ENCODE measurements at places on chromosomes 7 and 10.

- DNase-seq, result no peak
Observed at GRCh38 chr10:103576862-103577261, 83.4 kb downstream of the NEURL1 start.

- no peak for DNase-seq
Observed at GRCh38 chr10:80501913-80502521, 35.7 kb upstream of the SH2D4B start.

DNA sequence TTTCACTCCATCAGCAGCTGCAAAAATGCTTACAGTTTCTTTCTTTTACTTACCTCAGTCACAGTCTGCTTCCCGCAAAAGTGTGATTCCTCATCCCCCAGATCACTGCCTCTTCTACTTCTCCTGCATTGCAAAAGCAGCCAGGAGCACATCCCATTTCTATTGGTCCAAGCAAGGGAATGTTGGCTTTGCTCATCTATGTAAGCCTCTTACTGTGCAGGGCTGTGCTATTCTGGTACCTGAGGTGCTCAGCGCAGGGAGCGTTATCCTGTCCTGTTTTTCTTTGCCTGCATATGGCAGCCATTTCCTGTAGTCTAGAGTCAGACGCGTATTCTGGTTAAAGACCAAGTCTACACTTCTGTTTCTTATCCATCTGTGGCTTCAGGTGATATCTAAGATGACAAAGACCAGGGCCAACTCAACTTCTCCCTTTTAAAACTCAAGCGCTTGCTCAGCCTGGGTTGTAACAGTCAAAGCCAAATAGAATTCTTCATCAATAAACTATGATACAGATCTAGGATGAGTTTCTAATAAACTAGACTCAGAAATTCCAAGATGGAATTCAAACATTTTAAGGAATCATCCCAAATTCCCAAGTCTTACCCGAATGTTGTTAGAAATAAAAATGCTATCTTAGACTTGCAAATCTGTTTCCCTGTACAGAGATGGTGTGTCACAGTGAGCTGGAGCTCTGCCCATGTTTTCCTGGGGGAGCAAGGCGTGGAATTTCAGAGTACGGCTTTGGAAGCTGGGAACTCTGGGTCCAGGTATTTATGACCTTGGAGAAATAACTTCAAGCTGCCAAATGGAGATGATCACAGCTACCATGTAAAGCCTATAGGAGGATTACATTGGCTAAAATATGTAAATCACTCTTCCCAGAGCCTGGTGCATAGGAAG, 6.1 kb upstream of the RBM17 start:
- no peak for DNase-seq

DNA sequence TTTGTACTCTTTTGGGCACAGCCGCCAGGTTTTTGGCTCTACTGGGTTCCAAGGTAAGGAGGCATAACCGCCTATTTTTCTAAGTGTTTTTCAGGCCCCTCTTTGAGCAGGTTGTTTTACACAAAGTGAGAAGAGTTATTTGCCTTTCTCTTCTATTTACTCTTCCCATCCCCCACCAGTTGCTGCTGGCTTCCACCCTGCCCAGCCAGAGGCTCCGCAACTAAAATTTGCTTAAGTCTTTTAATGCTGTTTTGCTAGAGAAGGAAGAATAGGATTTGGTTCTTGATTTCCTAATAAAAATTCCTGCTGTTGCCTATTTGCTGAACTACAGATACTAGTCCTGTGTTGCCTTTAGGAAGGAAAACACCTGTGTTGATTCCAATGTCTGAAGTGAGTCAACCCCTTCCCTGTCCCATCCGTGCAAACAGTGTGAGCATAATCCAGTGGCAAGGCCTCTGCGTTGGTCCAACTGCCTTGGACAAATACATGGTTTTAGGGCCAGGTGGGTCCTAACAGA, 1.9 kb downstream of the PLA2G12B start:
- no peak for DNase-seq

DNA sequence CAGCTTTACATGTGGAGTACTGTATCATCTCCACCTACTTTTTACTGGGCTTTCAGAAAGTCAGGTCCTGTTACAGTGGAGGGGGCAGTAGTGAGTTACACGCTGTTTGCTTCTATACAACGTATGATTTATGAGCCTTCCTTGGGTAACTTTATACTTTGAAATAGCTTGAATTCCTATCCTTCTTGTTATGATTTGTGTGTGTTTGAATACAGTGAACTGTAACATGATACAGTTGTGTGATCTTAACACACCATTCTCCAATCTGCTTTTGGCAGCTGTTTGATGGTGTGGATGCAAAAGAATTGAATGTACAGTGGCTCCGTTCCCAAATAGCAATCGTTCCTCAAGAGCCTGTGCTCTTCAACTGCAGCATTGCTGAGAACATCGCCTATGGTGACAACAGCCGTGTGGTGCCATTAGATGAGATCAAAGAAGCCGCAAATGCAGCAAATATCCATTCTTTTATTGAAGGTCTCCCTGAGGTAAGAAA, 41.7 kb downstream of the SP8 start:
- no peak for DNase-seq

- DNase-seq, result no peak
Observed at GRCh38 chr10:5482016-5482415, 17.4 kb downstream of the CALML5 start.

DNA sequence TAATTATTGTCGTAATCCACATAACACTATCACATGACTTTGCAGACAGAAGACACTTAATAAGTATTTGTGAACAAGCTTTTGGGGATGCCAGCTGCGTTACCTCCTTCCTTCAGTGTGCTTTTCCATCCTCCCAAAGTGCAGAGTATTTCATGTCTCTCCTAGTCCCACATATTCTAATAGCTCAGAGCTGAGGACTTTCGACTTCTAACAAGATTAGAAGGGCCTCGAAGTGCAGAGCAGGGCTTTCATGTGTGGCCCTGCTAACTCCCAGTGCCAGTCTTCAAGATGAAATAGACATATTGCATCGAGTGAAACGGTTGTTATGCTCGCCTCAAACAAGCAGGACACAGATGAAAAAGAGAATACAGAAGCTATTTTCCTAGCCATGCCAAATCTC, 125.7 kb upstream of the RNF32 start:
- no peak for DNase-seq

DNA sequence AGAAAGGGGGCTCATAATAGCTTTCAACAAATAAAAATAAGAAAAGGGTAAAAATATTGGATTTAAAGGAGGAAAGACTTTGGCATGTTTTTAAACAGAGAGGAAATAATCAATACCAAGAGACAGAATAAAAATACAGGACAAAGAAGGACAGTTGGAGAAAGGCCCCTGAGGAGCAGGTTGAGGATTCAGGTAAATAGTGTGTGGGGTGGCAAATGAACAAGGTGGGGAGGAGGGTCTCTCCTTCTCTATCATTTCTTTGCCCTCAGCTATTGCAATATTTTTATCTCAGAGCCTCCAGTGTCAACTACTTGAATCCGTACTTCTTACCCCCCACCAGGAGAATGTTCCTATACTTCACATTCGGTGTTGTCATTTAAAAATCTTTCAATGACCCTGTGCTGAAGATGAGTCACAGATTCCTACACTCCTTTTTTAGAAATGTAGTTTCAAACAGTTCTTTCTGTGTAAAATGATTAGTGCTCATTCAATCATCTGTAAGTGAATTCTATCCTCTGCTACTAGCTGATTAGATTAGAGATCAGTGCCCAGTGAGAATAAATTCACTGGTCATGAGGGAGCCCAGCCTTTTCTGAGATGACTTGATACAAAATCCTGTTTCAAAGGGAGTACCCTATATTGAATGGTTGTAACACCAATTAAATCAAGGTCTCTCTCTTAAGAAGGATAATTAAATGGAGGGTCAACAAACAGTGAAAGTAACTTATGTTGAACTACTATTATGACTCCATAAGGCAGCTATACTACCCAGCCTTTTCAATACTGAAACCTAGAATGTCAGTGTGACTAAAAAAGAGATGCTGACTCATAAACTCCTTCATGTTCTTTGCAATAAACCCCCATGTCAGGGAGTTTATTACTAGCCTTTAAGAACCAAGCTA, 50.4 kb upstream of the WNT16 start:
- DNase-seq, result no peak

DNA sequence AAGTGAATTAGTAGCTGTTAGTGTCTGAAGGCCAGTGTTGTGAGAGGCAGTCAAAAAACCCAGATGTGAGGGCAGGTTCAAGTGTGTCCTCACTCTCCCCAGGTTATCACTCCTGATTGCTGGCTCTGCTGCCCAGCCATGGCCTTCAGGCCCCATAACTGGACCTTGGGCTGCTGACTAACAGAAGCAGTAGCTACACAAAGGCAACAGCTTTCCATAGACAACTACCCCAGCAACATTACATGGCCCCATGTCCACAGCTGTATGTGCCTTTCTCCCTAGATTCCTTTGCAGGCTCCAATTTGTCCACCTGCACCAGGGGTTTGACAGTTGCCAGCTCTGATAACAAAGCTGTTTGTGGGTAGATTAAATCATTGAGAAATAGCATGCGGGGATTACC, 297.8 kb downstream of the ARL4A start:
- DNase-seq, result no peak

GRCh38 chr7:124752310-124752709, 13.3 kb downstream of the GPR37 start:
- no peak for DNase-seq

DNA sequence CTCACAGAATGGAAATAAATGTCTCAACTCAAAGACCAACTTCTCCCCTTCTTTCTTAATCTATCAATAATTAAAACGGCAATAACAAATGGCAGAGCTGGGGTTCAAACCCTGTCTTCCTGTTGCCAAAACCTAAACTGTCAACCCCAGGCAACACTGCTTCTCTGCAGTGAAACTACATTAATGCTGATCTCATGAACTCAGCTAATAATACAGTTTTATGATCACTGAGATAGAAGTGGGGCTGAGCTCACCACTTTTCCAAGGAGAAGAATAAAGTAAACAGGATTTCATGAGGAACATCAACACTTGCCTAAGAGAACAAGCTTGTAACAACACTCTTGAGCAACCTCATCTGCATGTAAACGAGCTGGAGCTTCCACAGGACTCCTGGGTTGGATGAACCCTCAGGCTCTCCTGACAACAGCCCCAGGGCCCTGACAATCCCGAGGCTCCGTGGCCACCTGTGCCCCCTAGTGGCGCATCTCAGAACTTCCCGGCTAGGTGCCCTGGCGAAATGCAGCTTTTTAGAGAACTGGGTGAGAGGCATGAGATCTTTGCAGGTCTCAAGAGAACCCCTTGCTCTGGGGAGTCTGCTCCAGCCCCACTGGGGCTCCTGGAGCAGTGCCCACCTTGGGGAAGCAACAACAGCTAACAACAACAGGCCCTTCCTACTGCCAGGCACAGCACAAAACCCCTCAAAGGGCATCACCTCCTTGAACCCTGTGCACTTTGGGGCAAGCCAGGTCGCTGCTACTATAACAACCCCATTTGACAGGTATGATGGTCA, 169.3 kb downstream of the SH3PXD2A start:
- peak; percentile 82 for DNase-seq

GRCh38 chr7:42174391-42174912, 62.6 kb downstream of the GLI3 start:
- no peak for DNase-seq

DNA sequence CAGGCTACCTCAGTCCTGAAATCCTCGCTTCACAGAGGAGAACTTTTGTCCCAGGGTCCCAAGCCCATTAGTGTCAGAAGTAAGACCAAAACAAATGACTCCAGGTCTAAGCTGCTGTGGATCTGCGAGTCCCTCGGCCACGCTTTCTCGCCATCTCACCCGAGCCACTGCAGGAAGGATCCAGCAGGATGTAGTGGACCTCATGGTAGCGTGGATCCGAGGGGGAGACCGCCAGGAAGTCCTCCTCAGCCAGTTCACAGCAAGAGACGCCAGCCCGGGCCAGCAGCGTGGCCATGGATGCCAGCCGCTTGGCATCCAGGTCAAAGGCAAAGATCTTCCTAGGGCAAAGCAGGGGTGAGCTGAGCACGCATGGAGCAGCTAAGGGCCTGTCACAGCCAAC, 4.6 kb downstream of the NSUN5 start:
- no peak for DNase-seq

DNA sequence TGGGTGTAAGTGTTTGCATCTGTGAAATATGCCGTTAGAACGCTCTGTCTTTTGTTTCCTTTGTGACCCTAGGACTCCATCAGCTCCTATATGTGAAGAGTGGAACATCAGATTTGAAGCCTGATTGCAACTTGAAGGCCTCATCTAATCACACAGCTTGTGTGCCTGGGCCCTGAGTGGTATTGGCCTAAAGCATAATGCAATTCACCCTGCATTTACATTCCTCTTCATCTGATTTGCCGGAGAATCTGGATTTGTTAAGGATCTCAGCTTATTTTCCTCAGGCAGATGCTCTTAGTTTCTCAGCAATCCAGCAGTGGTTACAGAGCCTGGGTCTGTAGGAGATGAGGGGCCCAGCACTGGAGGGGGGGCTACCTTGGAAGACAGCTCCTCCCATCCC, 183.2 kb upstream of the ITGB1 start:
- no peak for DNase-seq

- no peak for DNase-seq
Observed at GRCh38 chr10:94292434-94293090, 70.2 kb downstream of the NOC3L start.

GRCh38 chr7:20449176-20449575, 118.5 kb downstream of the ITGB8 start:
- DNase-seq, result no peak

DNA sequence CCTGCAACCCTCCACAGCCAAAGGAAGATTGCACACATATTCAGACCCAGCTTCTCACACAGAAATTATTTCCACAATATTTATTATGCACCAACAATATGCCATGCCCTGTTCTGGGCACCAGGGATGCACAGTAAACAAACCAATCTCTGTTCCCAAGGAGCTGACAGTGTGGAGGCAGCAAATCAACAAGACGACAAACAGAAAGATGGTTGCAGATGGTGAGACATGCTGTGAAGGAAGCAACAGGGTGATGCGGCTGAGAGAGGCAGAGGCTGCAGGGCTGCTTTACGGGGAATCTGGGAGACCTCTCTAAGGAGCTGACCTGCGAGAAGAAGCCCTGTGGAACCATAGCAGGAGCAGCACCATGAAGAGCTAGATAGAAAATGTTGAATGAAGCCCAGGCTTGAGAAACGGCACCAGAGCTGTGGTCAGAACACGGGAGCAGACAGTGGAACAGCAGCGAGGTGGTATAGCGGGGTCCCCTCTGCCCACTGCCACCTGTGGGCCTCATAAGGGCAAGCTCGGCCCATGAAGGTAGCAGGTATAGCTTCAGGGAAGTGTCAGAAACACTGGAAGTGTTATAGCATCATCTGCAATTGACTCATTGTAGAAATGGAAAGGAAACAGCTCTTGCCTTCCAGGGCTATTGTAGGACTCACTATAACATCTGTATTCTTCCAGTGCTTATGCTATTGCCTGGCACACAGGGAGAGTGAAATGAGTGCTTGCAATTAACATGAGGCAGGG, 17.4 kb downstream of the RBP3 start:
- no peak for DNase-seq

- no peak for DNase-seq
Observed at GRCh38 chr10:97002670-97003069, 170.6 kb downstream of the LCOR start.

GRCh38 chr7:47069385-47070076, 512.4 kb downstream of the TNS3 start:
- no peak for DNase-seq

All from CD4-positive, alpha-beta T cell treated with Interleukin-2 at 100 ng/mL for 4 hours (primary cell).